ENCODE measurements at places on chromosomes 16 and 17.
A peak's percentile ranks its signal among the peaks of the same experiment; 100 is the strongest.

- peak; percentile 10 for ATAC-seq
Measured at GRCh38 chr17:50151937-50152547, 1.6 kb upstream of the PPP1R9B start.

- no peak for ATAC-seq
Measured at GRCh38 chr17:78458736-78459335, 80.4 kb downstream of the PGS1 start.

GRCh38 chr16:24069036-24069590 is 187.0 kb upstream of the CACNG3 start:
- ATAC-seq: no peak

GRCh38 chr17:49249292-49249794 is 18.8 kb upstream of the PHOSPHO1 start:
- peak; percentile 31 for ATAC-seq

DNA sequence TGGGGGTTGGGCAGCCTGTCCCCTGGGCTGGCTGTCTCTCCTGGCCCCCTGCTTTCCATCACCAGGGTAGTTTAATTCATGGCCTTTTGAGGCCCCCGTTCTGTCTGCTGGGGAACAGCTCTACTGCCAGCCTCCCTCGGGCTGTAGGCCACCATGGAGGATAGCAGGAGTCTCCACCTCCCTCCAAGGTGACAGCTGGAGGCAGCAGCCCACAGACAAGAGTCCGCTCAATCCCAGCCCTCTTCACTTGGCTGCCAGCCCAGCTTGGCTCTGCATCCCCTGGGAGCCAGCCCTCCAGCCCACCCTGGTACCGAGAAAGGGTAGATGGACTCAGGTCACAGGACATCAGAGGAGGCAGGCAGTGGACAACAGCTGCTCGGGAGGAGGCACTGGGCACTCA is 194.6 kb upstream of the SDK2 start:
- no peak for ATAC-seq
